ENCODE measurements at places on chromosomes 16 and 17. TPM values are rescaled to one million over a fixed set of nuclear protein-coding genes. Genes with fewer than 3 reads are reported as not detected.

DNA sequence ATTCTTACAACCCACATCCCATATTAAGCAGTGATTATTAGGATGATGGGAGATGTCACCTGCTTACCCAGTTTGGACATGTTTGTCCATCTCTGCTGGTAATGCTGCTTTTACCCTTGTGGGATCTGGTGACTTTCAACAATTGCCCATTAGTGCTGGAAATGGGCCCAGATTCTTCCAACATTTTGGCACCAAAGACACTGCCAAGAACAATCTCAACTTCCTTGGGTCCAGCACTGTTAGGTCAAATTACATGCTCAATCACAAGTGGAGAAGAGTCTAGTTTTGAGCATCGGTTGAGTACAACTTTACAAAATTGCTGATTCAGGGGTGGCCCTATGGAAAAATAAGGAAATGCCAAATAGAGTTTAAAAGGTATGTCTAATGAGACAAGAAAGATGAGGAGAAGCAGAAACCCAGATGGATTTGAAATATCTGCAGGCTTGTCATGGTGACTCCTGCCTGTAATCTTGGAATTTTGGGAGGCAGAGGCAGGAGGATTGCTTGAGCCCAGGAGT, 13.0 kb upstream of the ZFP3 start:
- DNase-seq = no peak
- H3K4me3 ChIP-seq = no peak overlapping the region
- no peaks in the 10 kb centered on the region for H3K4me1 ChIP-seq
- no peak overlapping the region for H3K27ac ChIP-seq
- H3K27me3 ChIP-seq = no peaks in the 10 kb centered on the region

DNA sequence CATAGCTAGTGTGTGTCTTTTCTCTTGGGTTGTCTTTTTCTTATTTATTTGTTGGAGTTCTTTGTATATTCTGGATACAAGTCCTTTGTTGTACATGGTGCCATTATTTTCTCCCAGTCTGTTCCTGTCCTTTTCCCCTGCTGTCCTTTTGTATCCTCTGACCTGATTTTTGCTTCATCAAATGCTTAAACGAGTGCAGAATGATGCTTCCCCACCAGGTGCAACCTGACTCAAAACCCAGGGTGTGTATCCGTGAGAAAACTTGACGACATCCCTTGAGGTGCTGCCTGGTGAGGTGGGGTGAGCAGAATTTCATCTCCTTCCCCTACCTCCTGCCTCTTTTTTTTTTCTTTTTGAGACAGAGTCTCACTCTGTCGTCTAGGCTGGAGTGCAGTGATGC, 88.6 kb downstream of the NTN1 start:
- H3K4me3 ChIP-seq = no peak overlapping the region
- DNase-seq = no peak
- no peaks in the 10 kb centered on the region for H3K4me1 ChIP-seq

DNA sequence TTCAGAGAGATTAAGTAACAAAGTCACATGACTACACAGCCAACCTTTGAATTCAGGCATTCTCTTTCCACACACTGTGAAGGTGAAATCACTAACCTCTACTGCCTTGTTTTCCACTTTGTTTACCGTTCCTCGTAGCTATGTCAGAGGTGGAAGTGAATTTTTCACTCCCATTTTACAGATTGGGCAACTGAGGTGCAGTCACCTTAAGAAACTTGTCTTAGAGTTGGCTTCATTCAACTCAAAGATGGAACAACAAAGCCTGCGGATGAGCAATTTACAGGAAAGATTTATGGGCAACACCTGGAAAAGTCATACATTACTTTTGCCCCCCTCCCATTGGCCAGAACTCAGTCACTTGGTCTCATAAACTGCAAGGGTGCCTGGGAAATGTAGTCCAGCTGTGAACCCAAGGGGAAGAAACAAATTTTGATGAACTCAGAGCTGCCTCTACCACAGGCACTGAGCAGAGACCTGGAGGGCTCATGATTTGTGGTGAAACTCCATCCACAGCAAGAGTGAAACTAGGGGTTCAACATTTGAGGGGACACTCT, 784.6 kb upstream of the EEF2KMT start:
- no peaks in the 10 kb centered on the region for H3K4me1 ChIP-seq
- no peak overlapping the region for H3K27ac ChIP-seq
- no peaks in the 10 kb centered on the region for H3K27me3 ChIP-seq
- no peak for DNase-seq
- no peak overlapping the region for H3K4me3 ChIP-seq
- no peaks in the 10 kb centered on the region for H3K36me3 ChIP-seq

GRCh38 chr17:50719924-50720794, 756 bp downstream of the LUC7L3 start:
- H3K36me3 ChIP-seq = no peaks in the 10 kb centered on the region
- H3K27ac ChIP-seq = peak overlapping the region; percentile 97
- H3K4me1 ChIP-seq = peaks cover 11% of the 10 kb centered on the region
- H3K27me3 ChIP-seq = no peaks in the 10 kb centered on the region
- peak overlapping the region; percentile 94 for H3K4me3 ChIP-seq

GRCh38 chr16:14560523-14560922, 69.5 kb downstream of the PARN start:
- no peaks in the 10 kb centered on the region for H3K27me3 ChIP-seq
- DNase-seq = no peak

The CD300E gene
- total RNA-seq = not detected

The KRT40 gene
- total RNA-seq = not detected

- DNase-seq = peak; percentile 44
- no peaks in the 10 kb centered on the region for H3K27me3 ChIP-seq
- H3K4me3 ChIP-seq = no peak overlapping the region
- H3K36me3 ChIP-seq = no peaks in the 10 kb centered on the region
- peaks cover 2% of the 10 kb centered on the region for H3K4me1 ChIP-seq
Measured at GRCh38 chr17:64009571-64010402, 10.6 kb downstream of the ICAM2 start.

The OTOP2 gene
- total RNA-seq = not detected

GRCh38 chr17:14923981-14924380, 341.1 kb downstream of the PMP22 start:
- no peaks in the 10 kb centered on the region for H3K4me1 ChIP-seq
- H3K27ac ChIP-seq = no peak overlapping the region
- peak; percentile 65 for DNase-seq
- H3K4me3 ChIP-seq = no peak overlapping the region
- H3K36me3 ChIP-seq = no peaks in the 10 kb centered on the region

- DNase-seq = no peak
- peak overlapping the region; percentile 13 for H3K27ac ChIP-seq
- H3K4me3 ChIP-seq = no peak overlapping the region
- H3K27me3 ChIP-seq = no peaks in the 10 kb centered on the region
- H3K4me1 ChIP-seq = peaks cover 5% of the 10 kb centered on the region
Measured at GRCh38 chr16:53219371-53219770, 164.6 kb downstream of the CHD9 start.

The DLG4 gene
- 12.6 TPM for total RNA-seq

DNA sequence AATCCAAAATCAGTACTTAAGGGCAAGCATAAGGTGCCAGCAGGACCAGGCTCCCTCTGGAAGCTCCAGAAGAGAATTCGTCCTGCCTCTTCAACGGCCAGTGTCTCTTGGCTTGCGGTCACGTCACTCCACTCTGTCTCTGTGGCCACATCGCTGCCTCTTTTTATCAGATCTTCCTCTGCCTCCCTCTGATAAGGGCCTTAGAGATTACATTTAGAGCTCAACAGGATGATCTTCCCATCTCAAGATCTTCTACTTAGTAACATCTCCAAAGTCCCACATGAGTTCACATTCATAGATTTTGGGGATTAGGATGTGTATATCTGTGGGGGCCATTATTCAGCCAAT, 16.9 kb downstream of the MPG start:
- H3K27ac ChIP-seq = no peak overlapping the region
- no peak overlapping the region for H3K4me3 ChIP-seq
- peaks cover 12% of the 10 kb centered on the region for H3K36me3 ChIP-seq
- no peak for DNase-seq
- peaks cover 4% of the 10 kb centered on the region for H3K4me1 ChIP-seq

The C17orf100 gene
- total RNA-seq = 0.33 TPM

- H3K4me1 ChIP-seq = no peaks in the 10 kb centered on the region
- no peak for DNase-seq
- no peak overlapping the region for H3K27ac ChIP-seq
- H3K27me3 ChIP-seq = no peaks in the 10 kb centered on the region
Measured at GRCh38 chr17:4003131-4003500, 38.9 kb upstream of the ATP2A3 start.

DNA sequence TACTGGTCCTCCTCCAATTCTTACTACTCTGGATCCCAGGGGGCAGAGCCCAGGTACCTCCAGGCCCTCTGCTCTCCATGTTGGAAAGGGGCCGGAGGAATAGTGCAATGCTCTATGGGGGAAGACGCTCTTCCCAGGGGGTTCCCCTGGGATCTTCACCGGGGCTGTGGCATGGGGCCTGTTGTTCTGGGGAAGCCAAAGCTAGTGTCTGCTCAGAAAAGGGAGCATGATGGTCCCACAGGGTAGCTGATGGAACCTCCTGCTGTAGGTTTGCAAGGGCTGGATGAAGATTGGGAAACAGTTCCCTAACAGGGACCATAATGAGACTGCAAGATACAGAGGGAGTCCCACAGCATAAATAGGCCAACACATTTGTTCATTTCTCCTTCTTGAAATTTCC, 114.7 kb downstream of the IRX5 start:
- H3K27ac ChIP-seq = no peak overlapping the region
